ENCODE measurements at places on chromosomes 6 and 20. TPM values are rescaled to one million over a fixed set of nuclear protein-coding genes. Genes with fewer than 3 reads are reported as not detected.

- no peak for DNase-seq
These were observed 290.5 kb upstream of the PLCB4 start for GRCh38 chr20:8778387-8778786.

DNA sequence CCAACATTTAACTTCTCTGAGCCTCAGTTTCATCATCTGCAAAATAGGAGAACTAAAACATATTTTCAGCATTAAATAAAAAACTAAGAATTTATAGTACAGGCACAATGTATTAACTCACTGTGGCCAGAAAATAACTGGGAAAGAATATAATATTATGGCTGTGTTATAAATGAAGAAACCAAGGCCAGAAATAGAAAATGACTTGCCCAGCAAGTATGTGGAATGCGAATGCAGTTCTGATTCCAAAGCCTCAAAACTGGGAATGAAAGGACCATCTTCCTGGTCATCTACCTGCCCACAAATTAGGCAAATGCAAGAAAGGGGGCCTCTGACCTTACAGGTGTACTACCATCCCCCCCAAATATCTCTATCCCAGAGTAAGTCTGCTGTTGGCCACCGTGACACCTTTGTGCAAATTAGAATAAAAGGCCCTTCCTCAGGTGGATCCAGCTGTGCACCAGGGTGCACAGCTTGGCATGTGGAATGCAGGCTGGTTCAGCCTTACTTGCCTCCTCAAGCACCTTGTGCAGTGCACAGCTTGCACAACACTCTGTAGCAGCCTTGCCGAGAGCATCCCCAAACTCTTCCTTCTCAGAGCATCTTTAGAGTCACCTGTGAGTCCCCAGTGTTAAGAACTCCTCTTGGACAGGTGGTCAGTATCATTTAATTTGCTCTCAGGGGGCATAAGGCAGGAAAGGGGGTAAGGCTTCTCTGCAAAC, 4.4 kb downstream of the SLC13A3 start:
- DNase-seq: no peak

GRCh38 chr6:155628306-155628705, 172.7 kb upstream of the NOX3 start:
- DNase-seq: no peak

The SPATS1 gene
- not detected for total RNA-seq

All from NCI-H460 (cell line).